ENCODE measurements at places on chromosomes 13 and 19.

GRCh38 chr13:44619651-44620050 is 43.5 kb upstream of the TSC22D1 start:
- DNase-seq = no peak

DNA sequence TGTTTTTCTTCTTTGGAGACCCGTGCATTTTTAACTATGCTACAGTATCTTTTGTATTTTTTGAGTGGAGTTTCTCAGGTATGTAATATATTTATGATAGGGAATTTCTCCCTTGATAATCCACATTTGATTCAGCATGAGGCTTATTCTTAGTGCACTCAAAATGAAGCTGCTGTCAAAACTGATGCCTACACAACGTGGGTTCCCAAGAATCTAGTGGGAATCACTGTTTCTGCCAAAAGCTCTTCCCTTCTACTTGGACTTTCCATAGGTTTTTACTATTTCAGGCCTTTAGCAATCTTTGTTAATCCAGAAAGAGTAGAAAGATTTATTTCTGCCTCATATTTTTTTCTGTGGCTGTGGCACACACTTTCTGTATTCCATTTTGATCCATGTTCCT is 1003.7 kb downstream of the SLITRK5 start:
- no peak for DNase-seq

DNA sequence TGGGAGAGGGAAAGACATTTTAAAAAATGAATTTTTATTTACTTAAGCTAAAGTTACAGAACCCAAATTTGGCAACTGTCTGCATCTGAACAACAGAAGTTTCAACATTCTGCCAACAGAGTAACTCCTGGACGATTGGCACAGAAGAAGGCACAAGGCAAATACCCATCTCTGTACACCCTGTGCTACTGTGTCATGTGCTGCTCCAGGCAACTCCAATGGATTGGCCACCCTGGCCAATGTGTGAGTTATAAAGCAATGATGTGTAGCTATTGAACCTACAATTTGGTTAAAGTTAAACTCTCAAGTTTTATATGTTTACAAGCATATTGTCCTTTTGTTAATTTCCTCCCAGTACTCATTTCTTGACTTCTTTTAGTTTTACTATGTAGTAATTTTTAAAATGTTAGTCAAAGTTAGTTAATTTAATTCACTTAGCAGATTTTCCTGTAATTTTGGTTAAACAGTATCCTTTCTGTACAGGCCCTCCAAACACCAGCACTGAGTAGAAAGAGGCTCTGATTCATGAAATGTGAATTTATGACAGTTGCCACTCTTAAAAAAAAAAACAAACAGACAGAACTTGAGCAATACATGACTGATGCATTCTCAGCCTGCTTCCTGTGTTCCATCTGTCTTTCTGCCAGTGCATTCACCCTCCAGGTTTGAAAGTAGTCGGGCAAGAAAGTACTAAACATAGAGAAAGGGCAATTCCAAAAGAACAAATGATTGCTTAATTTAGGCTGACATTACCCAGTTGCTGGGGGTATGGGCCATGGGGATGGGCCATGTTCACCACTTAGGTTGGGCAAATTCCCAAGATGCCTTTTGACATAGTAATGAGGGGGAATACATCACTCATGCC is 5.9 kb downstream of the STARD13 start:
- no peak for DNase-seq

DNA sequence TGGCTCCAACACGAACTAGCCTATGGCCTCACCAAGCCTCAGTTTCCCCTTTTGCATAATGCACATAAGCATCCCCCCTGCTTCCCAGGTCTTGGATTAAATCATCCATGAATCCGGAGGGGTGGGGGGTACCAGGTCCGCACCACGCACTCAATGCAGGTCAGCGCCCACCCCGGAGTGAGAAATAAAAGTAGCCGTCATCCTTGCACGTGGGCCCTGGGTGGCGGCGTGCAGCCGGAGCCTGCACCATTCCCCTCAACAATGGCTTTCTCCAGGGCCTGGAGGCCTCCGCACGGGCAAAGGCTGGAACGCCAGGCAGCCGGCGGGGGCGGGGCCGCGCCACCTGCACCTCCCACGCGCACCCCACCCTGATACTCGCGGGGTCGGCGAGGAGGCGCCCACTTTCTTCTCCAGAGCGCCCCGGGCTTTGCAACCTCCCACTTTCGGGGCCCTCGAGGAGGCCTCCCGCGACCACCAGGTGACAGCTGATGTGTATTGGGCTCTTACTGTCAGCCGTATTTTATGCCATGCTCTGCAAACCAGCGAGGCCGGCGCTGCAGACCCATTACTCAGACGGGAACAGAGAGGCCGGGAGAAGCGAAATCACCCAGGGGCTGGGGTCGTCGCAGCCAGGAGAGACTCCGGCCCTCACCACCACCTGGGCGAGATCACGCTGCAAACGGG is 767 bp upstream of the GADD45B start:
- DNase-seq = peak; percentile 72

DNA sequence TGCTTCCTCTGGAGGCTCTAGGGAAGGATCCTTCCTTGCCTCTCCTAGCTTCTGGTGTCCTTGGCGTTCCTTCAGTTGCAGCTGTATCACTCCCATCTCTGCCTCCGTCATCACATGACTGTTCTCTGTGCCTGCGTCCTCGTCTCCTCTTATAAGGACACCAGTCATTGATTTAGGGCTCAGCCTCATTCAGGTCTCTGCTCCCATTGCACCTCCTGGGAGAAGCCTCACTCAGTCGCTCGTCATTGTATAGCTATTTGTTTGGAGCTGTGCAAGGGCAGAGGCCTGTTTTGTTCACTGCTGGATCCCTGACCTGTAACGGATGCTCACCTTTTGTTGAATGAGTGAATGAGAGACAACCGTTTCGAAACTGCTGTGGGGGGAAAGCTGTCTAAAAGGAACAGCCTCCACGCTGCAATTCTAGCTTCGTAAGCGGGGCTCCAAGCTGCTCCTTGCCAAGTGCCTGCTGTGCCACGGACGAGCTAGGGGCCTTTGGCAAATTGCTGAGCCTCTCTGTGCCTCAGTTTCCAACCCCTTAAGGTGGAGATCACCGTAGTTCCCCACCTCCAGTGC is 17.2 kb downstream of the BRSK1 start:
- no peak for DNase-seq

GRCh38 chr13:39410096-39410901 is 192.7 kb downstream of the LHFPL6 start:
- DNase-seq = no peak

DNA sequence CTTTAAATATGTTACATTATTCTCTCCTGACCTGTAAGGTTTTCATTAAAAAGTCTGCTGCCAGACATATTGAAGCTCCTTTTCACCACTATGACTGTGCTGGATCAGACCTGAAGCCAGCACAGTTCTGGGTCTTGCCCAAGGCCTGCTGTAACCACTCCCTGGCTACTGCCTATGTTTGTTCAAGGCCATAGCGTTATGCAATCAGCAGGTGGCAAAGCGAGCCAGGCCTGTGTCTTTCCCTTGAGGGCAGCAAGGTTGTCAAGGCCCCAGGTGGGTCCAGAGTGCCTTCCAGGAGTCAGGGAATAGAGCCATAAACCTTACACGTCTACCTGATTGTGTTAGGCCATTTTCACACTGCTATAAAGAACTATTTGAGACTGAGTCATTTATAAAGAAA is 496.8 kb upstream of the PCDH9 start:
- no peak for DNase-seq

DNA sequence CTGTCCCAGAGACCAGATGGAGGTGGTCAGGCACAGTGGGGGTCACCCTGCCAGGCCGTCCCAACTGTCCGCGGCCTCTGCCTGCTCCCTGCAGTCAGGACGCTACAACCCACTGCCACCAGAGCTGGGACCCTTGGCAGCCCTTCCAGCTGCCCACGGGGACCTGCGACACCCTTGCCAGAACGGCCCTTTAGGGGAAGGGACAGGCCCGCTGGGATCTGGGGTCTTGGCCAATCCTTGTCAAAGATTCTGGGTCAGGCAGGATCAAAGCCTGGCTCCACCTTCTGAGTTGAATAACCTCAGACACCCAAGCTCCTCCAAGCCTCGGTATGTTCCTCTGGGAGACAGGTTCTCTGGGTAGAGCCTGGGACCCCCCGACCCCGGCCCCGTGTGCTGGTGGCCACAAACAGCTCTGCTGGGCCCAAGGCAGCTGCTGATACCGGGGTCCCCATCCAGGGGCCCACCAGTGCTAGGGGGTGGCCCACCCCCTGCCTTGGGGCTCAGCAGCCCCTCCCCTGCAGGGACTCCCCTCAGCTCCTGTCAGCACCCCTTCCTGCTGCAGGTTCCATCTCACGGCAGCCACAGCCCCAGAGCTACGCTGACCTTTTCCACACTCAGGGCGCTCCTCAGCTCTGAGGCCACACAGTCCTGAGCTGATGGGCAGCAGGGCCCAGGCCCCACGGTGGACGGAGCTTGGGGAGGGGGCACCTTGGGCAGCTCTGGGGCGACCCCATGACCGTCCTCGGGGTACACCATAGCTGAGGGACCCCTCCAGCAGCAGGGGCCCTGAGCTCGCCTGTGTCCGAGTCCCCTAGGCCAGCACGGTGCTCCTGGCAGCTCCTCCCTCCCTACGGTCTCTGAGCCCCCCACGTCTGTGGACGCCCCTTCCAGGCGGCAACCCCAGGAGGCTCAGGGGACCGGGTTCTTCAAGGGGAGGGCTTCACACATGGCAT is 18.4 kb downstream of the SBNO2 start:
- no peak for DNase-seq

DNA sequence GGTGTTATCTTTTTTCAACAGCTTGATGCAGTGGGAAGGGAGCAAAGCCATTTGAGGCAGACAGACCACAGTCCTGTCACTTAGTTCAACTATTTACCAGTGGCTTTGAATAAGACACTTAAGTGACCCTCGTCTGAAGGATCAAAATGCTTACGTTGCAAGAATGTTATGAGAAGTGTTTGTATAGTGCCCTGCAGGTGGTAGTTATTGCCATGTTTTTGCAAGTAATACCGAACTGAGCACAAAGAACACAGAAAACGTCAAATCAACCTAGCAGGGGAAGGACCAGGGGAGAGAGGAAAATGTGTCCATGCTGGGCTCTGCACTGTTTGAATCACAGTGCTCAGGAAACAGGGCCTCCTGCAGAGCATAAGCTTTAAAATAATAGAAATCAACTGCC is 2.8 kb downstream of the SOHLH2 start:
- no peak for DNase-seq

GRCh38 chr19:51724543-51724942 is 752 bp upstream of the HAS1 start:
- DNase-seq = no peak

DNA sequence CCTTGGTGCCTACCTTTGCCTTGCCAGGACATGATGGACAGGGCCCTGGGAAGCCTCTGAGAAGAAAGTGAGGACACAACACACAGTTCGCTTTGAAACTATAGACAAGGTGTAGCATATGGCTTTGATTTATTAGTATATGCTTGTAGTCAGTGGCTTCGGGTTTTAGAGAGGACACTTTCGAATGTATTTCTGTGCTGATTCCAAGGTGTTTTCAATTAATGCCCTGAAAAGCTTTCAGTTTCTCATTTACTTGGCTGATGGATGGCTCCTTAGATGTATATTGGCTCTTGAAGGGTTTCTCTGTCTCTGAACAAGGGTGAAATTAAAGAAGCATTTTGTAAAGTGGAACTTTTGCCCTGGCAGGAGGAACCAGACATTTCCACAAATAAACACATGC is 106.9 kb downstream of the POSTN start:
- no peak for DNase-seq

- DNase-seq = no peak
Observed at GRCh38 chr13:107743983-107744382, 471.4 kb downstream of the LIG4 start.

Data from MM.1S (cell line).